ENCODE measurements at places on chromosomes 6 and 20.

DNA sequence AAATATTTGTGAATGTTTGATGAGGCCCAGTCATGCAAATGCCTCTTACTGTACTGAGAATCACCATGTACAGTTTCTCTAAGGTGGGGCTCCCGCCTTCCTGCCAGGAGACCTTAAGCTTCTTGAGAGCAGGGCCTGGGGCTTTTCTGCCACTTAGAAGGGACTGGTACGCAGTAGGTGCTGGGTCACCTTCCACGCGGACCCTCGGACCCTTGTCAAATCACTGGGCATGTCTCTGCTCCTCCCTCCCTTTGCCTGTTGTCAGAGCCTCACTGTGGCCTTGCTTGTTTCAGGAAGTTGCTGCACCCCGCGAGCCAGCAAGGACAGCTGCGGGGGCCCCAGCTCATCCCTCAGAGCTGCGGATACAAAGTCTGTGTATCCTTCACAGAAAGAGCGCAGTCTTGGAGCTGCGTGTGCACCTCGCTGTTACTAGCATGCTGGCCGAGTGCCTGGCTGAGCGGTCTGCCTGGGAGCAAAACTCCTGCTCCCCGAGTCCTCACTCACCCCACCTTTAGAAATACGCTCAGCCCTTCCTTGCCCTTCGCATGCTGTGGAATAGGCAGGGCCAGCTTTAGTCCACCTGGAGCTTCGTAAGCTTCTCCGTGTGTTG lies 30.7 kb upstream of the IRF4 start:
- DNase-seq: no peak

DNA sequence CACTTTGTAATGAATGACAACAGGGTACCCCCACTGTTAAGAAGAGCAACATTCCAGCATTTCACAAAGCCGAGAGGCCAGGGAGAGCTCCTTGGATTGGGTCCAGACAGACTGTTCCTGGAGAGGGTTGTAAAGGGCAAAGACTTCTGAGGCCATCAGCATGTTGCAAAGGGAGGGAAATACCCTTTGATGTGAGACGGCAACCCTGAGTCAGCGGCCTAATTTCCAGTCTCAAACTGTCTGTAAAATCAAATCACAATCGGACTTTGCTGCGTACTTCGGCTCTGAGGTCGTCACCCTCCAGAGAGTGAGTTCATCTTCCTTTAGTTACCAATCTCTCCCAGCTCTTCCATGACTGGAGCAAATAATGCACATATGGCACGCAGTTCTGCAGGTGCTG lies 101.0 kb upstream of the DTNBP1 start:
- no peak for DNase-seq

DNA sequence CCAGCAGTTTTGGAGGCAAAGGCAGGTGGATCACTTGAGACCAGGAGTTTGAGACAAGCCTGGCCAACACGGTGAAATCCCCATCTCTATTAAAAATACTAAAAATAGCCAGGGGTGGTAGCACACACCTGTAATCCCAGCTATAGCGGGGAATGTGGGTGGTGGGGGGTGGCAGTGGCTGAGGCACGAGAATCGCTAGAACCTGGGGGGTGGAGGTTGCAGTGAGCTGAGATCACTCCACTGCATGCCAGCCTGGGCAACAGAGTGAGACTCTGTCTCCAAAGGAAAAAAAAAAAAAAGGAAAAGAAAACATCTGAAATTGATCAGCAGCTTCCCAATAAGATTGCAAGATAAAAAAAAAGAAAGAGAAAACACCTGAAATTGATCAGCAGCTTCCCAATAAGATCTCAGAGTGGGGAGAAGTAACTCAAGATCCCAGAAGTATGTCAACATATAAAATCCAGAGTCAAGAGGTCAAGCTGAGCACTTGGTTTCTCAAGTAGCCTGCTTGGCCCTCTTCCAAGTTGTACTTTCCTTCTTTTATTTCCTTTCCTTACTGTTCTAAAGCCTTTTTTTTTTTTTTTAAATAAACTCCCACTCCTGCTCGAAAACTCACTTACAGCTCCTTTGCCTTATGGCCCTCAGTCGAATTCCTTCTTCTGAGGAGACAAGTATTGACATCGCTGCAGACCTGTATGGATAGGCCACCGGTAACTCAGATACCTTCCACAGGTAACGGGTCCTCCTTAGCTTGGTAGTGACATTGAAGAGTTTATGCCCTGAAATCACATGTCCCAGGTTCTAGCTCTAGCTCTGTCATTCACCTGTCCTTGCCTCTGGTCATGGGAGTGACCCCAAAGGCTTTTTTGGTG lies 368.5 kb upstream of the SYNCRIP start:
- no peak for DNase-seq

GRCh38 chr6:35778437-35778836 lies 2.0 kb downstream of the CLPSL2 start:
- DNase-seq: no peak

DNA sequence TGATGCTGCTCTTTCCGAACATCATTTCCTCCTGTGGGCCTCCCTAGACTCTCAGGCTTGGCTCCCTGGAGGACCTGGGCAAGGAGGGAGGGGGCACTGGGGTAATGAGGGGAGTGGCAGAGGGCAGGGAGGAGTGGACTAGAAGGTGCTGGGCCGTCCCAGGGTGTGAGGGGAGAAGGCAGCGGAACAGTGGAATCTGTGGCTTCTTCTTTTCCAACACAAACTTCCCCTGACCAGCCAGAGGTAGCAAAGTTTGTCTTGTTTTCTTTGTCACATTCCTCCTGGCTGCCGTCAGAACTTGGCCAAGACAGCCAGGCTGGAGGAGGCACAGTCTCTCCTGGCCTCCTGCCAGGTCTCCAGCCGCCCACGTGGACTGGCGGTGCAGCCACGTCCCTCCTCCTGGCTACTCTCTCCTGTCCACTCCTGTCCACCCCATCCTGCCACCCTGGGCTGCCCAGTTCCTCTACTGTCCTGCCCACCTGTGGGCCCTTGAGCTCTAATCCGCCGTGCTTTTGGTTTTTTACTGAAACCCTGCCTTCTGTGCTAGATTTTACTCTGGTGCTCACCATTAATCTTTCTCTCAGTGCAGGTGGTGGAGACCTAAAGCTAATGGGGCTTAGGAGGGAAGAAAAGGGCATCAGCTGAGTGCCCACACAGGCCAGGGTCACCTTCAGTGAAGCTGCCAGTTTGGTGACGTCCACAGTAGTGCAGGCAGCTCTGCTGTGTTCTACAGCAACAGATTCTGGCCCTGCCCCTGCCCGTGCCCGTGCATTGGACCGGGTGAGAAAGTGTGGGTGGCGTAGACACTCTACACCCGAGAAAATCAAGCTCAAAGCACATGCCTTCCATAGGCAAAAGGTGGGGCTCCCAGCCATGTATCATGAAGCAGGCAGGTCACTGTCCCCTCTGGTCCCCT lies 2.8 kb upstream of the CDSN start:
- no peak for DNase-seq

- DNase-seq: no peak
Measured at GRCh38 chr6:15243910-15244619, 1.8 kb upstream of the JARID2 start.

DNA sequence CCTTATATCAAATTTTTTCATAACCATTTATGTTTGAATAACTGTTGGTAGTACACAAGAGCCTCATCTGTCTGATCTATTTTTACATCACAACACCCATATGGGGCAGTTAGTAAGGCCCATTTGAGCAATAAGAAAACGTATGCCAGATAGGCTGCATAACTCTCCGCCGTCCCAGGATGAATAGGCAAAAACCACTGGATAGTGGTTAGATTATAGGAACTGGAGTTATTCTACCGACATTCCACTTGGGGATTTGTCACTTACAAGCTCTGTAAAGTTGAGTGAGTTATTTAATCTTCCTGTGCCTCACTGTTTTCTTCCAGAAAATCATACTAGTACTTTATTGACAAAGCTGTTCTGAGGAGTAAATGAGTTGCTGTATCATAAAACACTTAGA lies 881.9 kb downstream of the QKI start:
- DNase-seq: no peak

DNA sequence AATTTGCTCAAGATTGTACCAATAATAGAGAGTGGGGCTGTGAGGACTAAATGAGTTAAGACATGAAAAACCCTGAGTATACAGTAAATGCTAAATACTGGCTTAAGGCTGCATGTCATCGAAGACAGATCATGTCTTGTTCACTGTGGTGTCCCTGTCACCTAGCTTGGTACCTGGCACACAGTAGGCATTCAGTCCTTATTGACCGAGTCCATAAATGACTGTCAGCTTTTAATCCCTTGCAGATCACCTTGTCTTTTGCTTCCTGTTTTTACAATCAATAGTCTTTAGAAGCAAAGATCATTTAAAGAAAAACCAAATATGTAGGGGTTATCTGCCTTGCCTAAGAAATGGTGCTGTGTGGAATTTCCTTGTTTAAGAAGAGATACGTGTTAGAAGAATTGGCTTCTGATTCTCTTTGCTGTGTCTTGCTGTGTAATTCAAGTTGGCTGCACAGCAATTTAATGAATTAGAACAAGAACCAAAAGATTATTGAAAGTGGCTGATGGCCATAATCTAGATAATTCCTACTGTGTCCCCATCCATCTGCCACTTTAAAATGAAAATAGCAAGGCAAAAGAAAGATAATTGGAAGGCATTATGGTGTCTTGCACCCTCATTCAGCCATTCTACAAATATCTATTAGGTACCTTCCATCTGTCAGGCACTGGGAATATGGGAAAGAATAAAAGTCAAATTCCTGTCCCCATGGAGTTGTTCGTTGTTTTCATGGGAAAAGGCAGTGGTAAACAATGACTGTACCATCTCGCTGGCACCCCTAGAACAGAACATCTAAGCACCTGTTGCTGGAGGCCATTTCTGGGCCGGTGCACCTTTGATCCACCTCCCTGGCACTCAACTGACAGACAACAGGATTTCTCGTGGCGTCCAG lies 12.4 kb upstream of the MAPK13 start:
- DNase-seq: no peak

GRCh38 chr6:118864341-118865099 lies 29.4 kb upstream of the ASF1A start:
- DNase-seq: no peak

GRCh38 chr20:33629979-33630378 lies 32.1 kb upstream of the C20orf144 start:
- no peak for DNase-seq

- no peak for DNase-seq
Measured at GRCh38 chr6:130026859-130027258, 8.5 kb downstream of the L3MBTL3 start.

GRCh38 chr20:9789131-9789530 lies 49.7 kb downstream of the PAK5 start:
- DNase-seq: no peak

DNA sequence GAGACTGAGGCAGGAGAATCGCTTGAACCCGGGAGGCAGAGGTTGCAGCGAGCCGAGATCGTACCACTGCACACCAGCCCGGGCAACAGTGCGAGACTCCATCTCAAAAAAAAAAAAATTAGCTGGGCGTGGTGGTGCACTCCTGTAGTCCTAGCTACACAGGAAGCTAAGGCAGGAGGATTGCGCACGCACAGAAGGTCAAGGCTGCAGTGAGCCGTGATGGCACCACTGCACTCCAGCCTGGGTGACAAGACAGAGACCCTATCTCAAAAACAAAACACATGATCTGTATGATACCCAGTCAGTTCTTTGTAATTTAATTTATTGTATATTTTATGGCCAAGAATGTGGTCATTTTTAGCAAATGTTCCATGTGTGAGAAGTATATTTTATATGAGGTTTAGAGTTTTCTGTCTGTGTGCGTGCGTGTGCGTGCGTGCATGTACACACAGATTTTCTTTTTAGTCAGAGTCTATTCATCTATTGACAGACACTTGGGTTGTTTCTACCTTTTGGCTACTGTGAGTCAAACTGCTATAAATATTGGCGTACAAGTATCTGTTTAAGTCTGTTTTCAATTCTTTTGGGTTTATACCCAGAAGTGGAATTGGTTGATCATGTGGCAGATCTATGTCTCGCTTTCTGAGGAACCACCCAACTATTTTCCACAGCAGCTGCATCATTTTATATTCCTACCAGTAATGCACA lies 22.2 kb upstream of the MYL9 start:
- no peak for DNase-seq

DNA sequence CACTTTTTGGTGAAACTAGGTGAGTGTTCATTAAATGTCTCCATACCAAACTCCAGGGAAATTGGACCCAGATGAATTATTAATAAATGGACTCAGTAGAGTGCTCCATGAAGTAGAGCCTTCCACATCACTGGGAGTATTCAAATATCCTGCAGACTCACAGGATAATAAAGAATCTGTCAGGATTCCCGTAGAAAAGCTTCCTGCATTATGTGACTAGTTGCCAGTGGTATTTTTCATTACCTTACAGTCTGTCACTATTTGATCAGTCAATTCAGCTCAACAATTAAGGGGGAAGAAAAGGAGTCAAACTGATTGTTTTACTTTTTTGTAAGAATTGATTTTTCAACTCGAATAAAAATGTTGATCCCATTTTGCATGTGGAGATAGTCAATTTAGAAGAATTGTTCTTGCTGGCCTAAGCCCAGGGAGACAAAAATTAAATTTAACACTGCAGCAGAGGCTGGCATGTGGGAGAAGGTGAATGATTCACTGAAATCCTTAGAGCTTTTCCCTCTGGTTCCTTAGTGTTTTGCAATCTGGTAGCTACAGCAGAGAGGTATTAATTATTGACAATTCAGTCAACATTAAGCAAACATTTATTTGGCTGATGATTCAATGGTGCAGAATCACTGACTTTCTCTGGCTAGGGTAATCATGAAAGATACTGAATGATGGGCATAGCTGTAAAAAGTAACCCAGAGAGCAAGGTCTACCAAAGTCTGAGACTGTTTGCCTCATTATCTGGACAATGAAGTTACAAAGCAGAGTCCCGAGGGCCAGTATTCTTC lies 442.4 kb downstream of the CD83 start:
- no peak for DNase-seq

DNA sequence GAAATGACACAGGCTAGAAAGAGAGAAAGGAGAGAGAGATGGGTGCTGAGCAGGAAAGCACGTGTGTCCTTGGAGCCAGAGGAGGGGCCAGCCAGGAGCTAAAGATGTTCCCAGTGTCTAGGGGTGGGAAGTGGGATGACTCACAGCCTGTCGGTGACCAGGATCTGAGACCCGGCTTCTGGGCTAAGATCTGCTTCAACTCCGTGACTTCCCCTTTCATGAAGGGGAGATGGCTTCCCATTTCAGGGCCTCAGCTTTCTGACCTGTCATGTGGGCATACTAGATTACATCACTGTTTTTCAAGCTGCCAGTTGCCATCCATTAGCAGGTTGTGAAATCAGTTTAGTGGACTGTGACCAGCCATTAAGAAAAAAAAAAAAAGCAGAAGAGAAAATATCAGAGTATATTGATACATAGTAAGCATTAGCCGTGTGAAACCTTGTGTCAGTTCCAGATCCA lies 5.4 kb downstream of the TGM3 start:
- no peak for DNase-seq

DNA sequence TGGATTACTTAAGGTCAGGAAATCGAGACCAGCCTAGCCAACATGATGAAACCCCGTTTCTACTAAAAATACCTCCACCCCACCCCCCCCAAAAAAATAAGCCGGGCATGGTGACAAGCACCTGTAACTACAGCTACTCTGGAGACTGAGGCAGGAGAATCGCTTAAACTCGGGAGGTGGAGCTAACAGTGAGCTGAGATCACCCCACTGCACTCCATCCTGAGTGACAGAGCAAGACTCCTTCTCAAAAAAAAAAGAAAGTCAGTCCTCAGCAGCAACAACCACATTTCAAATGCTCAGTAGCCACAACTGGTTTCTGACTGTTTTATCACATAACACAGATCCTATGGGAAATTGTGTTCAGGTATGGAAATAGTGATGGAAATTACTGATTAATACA lies 135.3 kb downstream of the HFE start:
- no peak for DNase-seq
